ENCODE measurements at places on chromosomes 7 and 10.

GRCh38 chr7:103134836-103135554 lies 13.9 kb downstream of the NAPEPLD start:
- no peak for DNase-seq

DNA sequence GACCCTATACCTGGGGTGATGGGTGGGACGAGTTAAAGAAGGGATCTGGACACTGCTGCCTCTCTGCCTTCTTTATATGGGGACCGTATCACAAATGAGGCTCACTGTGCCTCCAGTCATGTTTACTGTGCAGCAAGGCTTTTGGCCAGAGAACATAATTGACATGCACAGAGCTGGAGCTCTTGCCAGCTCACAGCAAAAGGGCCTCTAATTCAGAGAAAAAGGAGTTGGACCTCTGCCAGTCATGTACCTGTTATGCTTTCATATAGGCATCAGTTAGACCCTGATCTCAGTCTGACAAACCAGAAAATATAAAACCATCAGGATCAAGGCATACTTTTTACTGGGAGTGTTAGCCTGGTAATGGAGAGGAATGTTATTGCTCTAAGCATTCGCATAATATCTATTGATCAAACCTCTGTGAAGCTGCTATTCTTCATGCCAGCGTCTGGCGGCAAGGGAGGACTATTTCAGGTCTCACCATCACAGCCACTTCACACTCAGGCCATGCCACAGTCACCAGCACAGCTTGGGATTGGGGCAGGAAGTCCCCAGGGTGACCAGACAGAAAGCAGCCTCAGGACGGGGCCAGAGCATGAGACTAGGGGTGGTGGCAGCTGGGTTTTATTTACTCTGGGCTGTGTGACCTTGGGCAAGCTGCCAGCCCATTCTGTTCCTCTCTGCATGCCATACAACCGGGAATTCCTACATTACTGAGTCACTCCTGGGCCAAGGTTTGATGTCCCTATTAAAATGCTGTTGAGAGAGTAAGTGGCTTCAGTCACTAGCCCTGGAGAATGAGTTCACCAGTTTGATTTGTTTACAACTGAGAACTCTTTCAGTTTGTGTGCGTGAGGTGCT lies 90.1 kb downstream of the NPSR1 start:
- DNase-seq: no peak

GRCh38 chr10:80265740-80266512 lies 23.5 kb downstream of the MAT1A start:
- no peak for DNase-seq

DNA sequence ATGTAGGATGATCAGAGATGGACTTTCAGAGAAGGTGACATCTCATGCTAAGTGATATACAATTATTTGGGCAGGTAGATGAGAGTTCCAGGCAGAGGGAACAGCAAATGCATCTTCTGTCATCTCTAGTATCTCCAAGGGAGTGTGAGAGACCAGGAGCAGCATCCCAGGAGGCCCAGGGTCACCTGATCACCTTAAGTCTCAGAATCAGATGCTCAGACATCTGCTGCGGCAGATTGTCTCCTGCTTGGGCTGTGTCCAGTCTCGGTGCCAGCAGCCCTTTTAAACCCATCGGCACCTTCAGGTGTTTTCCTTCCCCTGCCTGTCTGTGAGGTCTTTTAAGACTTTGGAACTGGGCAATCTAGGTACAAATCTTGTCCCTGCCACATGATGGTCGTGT lies 690.6 kb downstream of the LRMDA start:
- no peak for DNase-seq

GRCh38 chr7:8932751-8933150 lies 499.3 kb downstream of the NXPH1 start:
- no peak for DNase-seq
